A673 (cell line): ENCODE measurements at places on chromosomes 5 and 9. TPM values are rescaled to one million over a fixed set of nuclear protein-coding genes. Genes with fewer than 3 reads are reported as not detected.

SLC6A7 gene
- not detected in 2 replicates for total RNA-seq

CEL gene
- total RNA-seq: 2.8 and 3.4 TPM in 2 replicates

YTHDC2 gene
- 24.3 and 26.0 TPM in 2 replicates for total RNA-seq

SPATA6L gene
- 20.4 and 21.2 TPM in 2 replicates for total RNA-seq

SLF1 gene
- total RNA-seq: 17.4 and 21.6 TPM in 2 replicates

MEGF10 gene
- 0.71 and 0.87 TPM in 2 replicates for total RNA-seq

PCDHGA5 gene
- 2.4 and 2.6 TPM in 2 replicates for total RNA-seq

HK3 gene
- 0.15 and 0.84 TPM in 2 replicates for total RNA-seq

IFNA17 gene
- total RNA-seq: not detected in 2 replicates

SOHLH1 gene
- total RNA-seq: not detected in 2 replicates

CDH9 gene
- total RNA-seq: not detected in 2 replicates

LRRC70 gene
- 1.8 and 2.0 TPM in 2 replicates for total RNA-seq

FAM163B gene
- total RNA-seq: not detected in 2 replicates

SLC34A1 gene
- total RNA-seq: not detected in 2 replicates

PRDM9 gene
- total RNA-seq: not detected in 2 replicates

KLHL3 gene
- 0.58 and 0.66 TPM in 2 replicates for total RNA-seq

CATSPER3 gene
- 0.90 and 1.0 TPM in 2 replicates for total RNA-seq

NKD2 gene
- 22.9 and 23.5 TPM in 2 replicates for total RNA-seq

FCN2 gene
- total RNA-seq: not detected in 2 replicates

MAN1B1 gene
- total RNA-seq: 48.6 and 54.9 TPM in 2 replicates

RNF183 gene
- total RNA-seq: not detected in 2 replicates

SLC45A2 gene
- 0.28 and 0.31 TPM in 2 replicates for total RNA-seq

TAF11L5 gene
- total RNA-seq: 1.4 and 1.7 TPM in 2 replicates

GTF3C4 gene
- 38.6 and 40.8 TPM in 2 replicates for total RNA-seq

RAB3C gene
- total RNA-seq: 0.07 and 0.64 TPM in 2 replicates

ENHO gene
- total RNA-seq: 1.2 and 2.8 TPM in 2 replicates
